ENCODE measurements at places on chromosomes 6 and 20.

DNA sequence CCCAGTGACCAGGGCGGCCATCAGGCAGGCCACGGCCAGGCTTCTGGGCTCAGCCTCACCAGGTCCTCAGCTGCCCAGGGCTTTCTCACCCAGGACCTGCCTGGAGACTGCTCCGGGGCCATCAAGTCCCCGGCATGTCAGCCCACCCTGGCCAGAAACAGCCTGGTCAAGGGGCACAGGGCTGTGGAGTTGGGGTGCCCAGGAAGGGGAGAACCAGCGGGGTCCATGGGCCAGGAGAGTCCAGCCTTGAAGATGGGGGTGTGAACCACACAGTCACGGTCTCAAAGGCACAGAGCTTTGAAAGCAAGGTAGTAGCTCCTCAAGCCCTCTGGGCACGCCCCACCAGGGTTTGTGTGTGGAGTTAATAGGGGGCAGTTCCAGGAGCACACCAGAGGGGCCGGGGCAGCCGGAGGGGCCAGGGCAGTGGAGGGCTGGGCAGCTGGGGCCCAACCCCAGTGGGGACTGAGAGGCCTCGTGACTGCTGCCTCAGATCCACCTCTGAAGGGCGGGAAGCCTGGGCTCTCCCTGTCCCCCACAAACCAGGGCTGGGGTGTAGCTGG is 48.0 kb upstream of the BHLHE23 start:
- no peak for DNase-seq

GRCh38 chr6:28354688-28355554 is 5.2 kb downstream of the ZKSCAN3 start:
- DNase-seq: no peak

DNA sequence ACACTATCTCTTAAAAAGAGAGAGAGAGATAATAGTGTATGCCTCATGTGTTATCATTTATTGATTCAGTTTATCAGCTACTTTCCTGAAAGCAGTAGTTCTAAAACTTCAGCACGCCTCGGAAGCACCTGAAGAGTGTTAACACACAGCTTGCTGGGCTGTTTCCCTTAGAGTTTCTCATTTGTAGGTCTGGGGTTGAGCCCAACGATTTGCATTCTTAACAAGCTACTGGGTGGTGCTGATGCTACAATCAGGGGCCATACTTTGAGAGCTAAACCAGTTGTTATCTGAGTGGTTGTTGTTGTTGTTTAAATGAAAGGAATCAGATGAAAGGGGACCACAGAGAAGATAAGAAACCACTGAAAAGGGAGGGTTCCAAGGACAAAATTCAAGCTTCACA is 32.6 kb downstream of the SIM1 start:
- no peak for DNase-seq

DNA sequence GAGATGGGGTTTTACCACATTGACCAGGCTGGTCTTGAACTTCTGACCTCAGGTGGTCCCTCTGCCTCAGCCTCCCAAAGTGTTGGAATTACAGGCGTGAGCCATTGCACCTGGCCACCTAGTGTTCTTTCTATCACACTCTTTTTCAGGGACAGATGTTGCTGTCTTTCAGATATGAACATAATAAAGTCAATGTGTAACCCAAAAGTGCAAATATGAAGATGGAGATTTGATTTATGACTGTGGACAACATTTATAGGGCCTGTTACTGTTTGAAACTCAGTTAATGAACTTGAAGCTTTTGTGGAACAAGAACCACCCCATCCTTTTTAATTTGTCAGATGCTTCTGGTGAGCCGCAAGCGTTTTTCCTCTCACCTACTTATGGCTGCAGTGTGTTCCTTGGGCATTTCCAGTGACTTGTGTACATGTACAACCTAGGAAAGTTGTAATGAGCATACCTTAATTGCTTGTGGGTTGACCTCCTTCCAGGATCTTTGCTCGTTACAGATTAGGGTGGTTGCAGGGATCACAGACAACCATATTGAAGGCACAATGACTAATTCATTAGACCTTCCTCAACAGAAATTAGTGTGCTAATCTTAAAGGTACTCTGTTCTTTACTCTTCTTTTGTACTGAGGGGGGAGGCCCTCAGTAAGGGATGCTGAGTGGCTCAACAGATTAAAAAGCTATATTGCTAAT is 6.8 kb downstream of the TBPL1 start:
- no peak for DNase-seq

DNA sequence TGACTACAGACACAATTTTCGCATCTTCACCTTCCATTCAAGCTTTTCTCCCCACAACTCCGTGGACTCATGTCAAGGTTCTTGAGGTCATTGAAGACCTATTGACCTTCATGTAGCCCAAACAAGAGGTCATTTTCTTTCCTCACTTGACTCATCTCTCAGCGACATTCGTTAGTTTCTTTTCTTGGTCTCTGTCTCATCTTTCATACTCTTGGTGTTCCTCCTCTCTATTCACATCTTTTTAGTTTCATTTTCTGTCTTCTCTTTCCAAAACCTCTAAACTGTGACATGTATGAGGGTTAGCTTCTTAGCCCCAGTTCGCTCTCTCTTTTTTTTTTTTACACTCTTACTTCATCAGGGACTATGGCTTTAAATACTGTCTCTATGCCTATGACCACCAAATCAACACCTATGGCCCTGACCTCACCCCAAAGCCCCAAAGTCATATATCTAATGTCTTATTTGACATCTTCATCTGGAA is 128.6 kb upstream of the BACH2 start:
- peak; percentile 50 for DNase-seq

DNA sequence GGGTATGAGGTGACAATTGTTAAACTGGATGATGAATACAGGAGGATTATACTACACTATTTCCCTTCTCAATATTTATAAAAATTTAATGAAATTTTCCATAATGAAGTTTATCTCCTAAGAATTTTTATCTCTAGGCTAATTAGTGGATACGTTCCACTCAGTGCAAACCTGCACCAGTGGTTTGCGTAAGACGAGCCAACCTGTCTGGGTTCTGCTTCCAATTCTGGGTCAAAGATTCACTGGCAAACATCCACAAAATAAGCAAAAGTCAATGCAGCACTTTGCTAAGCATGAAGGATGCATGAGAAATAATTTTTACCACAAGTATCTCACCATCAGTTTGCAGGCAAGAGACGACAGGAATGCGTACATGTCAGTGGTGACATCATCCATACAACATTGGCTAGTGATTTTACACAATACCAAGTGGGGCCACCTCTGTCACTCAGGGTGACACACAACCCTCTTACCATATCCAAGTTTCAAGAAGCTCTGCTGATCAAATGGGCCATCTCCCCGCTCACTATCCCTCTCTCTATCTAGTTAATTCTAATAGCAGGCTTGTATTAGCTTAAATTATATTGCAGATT is 51.7 kb downstream of the FAM50B start:
- no peak for DNase-seq

DNA sequence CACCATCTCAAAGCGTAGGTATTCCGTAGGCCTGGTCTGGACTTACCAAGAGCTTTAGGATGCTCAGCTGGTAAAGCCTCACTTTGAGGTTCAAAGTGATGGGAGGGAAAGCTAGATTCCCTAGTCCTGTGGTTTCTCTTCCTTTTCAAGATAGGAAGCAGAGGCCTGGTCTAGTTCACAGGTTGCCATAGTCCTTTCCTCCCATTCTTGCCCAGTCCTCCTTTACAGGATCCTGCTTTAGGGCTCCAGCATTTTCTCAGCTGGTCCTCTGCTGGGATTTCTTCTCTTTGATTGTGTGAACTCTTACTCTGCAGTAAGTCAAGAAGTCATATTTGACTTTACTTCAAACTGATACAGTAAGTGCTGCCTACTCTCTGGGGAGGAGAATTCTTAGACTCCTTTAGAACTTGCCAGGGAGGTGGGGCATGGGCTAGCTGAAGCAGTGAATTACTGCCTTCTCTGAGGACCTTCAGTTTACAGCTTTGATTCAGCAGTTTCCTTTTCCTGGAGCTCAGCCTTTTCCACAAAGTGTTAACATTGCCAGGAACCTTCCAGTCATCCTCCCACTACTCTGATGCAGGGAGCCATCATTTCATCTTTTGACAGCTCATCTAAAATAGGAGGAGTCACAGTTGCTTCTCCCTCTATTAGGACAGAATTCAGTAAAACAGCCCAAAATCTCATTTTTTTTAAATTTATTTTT is 42.8 kb upstream of the PLCG1 start:
- DNase-seq: no peak

DNA sequence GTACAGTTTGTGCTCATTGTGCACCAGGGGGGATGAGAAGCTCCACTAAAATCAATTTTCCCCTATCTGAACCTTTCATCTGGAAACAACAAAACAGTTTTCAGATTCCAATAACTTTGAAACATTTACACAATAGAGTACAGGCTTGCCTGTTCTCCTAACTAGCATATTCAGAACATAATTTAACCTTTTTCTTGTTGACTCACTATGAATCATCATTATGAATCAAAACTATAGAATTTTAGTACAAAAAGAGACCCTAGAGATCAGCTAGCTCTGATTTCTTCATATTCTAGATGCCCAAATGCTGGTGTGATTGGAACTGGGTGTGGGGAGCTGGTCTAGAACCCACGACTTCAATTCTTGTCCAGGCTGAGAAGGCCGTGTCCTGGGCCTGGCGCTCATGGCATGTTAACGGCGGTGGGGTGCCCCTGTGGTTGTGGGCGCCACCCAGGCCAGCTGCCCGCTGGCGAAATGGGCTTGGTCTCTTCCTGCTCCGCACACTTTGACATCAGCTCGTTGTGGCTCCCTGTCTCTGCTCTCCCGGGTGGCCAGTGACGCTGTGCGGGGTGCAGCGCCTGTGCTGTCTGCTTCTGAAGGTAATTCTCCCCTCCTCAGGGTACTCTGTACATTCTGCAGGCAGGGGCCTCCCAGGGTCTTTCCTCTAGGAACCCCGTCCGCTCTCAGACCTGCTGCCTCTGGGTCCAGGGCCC is 29.9 kb upstream of the AGPAT4 start:
- no peak for DNase-seq

- DNase-seq: no peak
Observed at GRCh38 chr6:109782491-109782999, 91.4 kb downstream of the FIG4 start.

GRCh38 chr6:149463781-149464180 is 21.0 kb downstream of the ZC3H12D start:
- no peak for DNase-seq

DNA sequence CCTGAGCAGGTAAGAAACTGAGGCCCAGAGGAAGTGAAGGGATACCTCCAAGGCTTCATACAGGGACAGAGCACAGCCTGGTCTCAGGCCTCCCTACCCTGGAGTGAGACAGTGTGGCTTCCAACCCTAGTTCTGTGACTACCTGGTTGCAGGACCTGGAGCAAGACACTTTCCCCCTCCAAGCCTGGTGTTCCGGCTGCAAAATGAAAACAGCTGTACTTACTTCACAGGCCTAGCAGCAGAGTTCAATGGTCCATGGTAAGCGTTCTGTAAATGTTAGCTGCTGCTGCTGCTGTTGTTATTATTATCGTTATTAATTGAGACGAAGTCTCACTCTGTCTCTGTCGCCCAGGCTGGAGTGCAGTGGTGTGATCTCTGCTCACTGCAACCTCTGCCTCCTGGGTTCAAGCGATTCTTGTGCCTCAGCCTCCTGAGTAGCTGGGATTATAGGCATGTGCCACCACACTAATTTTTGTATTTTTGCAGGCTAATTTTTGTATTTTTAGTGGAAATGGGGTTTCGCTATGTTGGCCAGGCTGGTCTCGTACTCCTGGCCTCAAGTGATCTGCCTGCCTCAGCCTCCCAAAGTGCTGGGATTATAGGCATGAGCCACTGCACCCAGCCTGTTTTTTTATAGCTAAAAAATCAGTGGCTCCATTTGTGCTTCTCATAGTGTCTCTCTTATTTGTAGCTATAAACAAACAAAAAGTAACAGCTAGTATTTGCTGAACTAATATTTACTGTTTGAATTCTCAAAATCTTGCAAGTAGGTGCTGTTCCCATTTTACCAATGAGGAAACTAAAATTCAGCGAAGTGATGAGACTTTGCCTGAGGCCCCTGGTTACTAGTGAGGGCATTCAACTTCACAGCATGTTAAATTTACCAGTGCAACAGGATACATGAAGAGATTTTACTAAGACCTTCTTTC is 41.9 kb downstream of the COX4I2 start:
- DNase-seq: no peak

GRCh38 chr6:42007286-42008137 is 42.8 kb upstream of the TAF8 start:
- DNase-seq: peak; percentile 64

GRCh38 chr20:47704746-47705496 is 80.4 kb downstream of the SULF2 start:
- no peak for DNase-seq

DNA sequence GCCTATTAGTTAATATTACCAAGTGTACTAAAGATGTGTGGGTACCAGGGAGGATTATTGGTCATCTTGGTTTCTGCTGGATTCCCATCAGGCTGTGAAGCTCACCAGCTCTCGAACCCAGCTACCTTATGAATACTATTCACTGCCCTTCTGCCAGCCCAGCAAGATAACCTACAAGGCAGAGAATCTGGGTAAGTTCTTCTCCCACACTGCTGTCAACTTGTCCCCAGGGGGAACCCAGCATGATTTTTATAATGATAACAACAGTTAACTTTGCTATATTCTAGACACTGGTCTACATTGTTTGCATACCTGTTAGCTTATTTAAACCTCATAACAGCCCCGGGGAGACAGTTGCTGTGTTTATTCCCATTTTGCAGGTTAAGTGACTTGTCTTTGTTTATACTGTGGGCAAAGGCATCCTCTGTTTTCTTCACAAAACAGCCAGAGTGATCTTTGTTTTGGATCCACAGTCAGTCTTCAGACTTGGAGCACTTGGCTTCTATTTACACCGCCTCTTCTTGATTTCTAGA is 26.5 kb downstream of the TM9SF4 start:
- DNase-seq: no peak

- peak; percentile 54 for DNase-seq
Observed at GRCh38 chr6:118719351-118720124, 68.1 kb upstream of the CEP85L start.

GRCh38 chr6:165615636-165616035 is 47.4 kb downstream of the PDE10A start:
- no peak for DNase-seq

DNA sequence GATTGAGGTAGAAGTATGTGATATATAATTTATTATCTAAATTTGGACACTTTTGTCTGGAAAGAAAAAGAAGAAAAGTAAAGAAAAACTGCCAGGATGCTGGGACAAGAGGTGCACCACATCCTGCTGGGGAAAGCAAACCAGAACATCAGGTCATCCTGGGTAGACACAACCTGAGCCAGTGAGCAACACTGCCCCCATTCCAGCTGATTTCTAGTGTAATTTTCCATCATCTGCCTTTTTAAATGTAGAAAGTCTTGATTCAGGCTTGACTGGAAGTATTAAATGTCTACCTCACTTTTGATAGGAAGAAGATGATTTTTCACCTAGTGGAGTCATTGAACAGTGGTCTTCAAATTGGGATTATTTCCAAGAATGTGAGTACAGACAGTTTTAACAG is 1164.5 kb upstream of the CITED2 start:
- no peak for DNase-seq

- DNase-seq: no peak
Observed at GRCh38 chr6:45712786-45713185, 302.9 kb downstream of the CLIC5 start.

DNA sequence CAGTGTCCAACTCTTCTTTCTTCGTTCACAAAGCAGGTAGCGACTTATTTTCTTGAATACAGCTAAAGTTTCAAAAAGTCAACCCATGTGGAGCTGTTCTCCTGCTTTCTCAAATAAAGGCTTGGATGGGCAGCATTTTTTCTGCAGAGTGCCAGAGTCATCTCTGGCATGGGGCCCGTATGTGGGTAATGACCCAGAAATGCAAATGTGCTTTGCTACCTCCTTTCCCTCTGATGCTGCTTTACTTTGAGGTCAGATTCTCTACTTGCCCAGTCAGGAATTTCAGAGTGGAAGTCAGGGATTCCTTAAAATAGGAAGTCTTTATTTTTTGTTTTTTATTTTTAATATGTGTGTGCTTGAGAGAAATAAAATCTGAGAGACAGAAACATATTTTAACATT is 4.9 kb downstream of the NKAIN2 start:
- no peak for DNase-seq
